ENCODE measurements at places on chromosomes 2 and 18.

- no peak for DNase-seq
Measured at GRCh38 chr2:13651684-13652131, 935.0 kb downstream of the TRIB2 start.

DNA sequence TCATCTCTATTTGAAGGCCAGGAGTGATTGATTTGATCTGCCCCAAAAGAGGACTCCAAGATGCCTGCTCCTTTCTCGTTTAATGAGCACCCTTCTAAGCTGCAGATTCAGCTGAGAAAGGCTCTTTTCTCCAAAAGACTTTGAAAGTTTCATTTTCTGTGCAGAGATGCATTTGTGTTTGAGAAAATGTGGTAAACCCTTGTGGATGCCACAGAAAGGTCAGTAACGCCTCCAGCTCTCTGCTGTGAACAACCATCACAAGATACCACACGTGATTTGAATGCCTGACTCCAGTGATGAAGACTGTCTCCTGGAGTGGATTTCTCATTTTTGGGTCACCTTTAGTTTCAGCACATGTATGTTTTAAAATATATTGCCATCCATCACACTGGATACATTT, 35.0 kb upstream of the CCDC85A start:
- DNase-seq: no peak

- DNase-seq: no peak
Measured at GRCh38 chr2:101623031-101623521, 74.4 kb upstream of the MAP4K4 start.

DNA sequence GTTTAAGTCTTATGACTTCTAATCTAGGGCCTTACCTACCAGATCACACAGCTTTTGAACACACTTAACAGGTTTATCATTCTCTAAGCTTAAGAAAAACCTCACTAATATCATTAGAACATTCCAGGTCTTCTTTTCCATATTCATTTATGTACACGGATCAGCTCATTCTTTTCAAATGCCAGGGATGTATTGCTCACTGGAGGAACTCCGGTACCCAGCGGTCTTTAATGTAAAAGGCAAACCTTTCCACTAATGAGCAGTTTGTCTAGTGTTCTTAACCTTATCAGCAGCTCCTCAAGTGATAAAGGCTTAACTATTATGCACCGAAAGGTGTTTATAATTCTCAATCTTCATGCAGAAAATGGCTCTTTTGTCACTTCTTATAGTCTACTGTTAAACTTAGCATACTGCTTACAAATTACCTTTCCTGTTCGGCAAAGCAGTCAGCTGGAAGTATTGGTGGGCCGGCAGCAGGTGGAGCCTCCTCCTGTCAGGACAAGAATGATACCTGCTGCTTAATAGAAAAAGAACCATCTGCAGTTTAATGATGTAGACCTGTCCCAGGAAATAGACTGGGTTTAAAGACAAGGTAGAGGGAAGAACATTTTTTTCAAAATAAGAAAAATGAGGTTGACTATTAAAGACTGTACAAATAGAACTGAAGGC, 142.7 kb downstream of the FIGN start:
- DNase-seq: no peak

DNA sequence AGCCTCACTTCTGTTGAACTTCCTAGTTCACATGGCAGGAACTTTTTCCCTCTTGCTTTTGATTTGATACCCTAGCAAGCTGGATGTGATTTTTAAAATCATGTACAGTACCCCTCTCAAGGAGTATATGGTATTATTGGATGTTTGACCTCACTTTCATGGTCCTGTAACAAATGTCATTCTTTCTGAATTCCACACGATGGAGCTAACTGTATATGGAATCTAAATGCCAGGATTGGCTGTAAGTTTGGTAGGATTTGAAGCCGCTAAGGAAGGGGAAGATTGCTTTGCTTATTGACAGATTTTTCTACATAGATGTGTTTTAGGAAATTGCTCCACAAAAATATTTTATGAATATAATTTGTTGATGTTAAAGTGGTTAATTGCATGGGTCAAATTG, 18.3 kb downstream of the MAIP1 start:
- no peak for DNase-seq

DNA sequence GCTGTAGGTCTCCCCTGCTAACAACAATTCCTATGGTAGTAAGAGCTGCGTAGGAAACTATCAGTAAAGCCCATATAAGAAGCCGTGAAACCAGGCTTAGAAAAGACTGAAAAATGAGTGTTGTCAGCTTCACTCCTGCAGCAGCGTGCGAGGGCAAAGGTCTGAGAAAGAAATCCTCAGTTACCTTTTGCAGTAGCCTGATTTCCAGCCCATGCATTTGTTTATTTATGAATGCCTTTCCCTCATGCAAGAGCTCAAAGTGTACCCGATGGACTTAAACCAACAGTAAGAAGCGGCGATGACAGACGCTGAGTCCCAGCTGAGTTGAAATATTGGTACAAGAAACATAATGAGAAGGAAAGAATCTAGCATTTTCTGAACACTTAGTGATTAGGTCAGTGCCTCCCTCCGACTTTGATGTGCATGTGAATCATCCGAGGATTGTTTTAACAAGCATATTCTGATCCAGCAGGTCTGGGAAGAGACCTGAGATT, 15.0 kb upstream of the POLI start:
- DNase-seq: no peak

DNA sequence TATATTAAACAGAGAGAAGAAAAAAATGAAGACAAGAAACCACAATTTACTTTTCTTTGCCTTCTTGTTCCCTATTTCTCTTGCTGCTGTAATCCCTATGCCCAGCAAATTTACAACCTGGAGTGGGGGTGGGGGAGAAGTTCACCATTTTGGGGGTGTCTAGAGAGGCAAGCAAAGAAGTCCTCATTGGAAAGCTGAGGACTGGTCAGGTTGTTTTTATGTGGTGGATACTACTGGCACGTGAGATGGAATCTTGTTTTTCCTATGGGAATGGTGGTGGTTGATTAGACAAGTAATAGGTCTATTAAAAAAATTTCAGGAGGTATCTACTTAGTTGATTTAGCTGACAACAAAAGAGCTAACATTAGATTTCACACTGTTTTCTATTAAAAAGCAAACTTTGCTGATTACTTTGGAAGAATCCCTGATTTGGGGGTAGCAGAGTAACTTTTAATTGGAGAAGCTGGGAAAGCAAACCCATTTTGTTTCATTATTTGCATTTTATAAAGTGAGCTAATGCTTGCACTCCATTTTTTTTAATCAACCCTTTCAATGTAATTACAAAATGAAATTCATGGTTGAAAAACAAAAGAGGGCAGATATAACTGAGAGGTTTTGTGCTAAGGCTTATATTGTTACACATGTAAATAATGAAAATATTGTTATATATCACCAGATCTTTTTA, 6.0 kb downstream of the POU3F3 start:
- no peak for DNase-seq

- DNase-seq: no peak
Measured at GRCh38 chr18:44842588-44843412, 162.1 kb downstream of the SETBP1 start.

DNA sequence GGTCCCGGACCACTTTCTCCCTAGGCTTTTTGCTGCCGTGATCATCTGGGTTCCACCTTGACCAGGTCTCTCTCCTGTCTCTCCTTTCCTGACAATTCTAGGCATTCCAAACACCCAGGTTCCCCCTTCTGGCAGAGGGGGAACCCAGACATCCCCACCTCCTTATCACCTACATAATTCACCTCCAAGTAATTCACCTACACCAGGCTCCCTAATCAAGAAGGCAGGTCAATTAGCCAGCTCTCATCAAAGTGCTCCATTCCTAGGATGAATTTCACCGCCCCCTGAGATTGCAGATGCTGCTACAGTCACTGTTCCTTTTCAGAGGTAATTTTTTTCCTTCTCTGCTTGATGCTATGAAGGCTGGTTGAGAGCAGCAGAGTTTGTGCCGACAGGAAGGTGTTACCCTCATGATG, 42.3 kb upstream of the ATG16L1 start:
- no peak for DNase-seq

GRCh38 chr18:32086881-32087280, 4.8 kb upstream of the RNF138 start:
- DNase-seq: no peak

DNA sequence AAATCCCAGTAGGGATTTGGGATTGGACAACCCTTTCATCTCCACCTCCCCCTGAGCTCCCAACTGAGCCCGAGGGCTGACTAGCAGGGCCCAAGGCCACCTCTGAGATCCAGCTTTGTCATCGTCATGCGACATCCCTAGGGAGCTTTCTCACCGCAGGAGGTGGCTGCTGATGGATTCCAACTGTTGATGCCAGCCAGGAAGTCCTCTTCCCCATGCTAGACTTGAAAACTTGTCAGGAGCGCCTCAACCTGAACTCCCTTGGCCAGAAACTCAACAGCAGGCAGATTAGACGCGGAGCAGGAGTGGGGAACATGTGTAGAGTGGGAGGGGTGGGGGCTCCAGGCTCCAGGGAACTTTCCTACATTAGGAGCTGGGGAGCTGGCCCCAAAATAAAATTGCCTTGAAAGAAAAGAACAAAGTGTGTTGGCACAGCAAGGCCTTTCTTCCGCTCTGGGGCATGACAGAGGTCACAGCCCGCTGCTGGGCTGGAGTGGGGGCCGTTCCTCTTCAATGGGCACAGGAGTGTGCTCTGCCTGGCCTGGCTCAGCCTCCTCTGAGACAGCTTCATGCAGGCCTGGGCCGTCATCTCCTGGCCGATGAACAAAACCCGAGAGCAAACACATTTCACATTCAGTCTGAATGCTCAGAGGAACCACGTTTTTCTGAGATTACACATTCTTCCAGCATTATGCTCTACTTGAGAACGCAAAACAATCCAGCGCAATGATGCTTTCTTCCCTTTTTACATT, 34.5 kb downstream of the EMILIN2 start:
- DNase-seq: no peak

- no peak for DNase-seq
Measured at GRCh38 chr2:33204945-33205344, 258.2 kb downstream of the LTBP1 start.

GRCh38 chr2:62292190-62292589, 96.3 kb downstream of the B3GNT2 start:
- DNase-seq: no peak

GRCh38 chr2:26623541-26624495, 17.3 kb downstream of the CIB4 start:
- no peak for DNase-seq

GRCh38 chr2:24008672-24009366, 1.1 kb upstream of the MFSD2B start:
- no peak for DNase-seq

GRCh38 chr18:28161608-28162599, 15.0 kb downstream of the CDH2 start:
- DNase-seq: no peak

DNA sequence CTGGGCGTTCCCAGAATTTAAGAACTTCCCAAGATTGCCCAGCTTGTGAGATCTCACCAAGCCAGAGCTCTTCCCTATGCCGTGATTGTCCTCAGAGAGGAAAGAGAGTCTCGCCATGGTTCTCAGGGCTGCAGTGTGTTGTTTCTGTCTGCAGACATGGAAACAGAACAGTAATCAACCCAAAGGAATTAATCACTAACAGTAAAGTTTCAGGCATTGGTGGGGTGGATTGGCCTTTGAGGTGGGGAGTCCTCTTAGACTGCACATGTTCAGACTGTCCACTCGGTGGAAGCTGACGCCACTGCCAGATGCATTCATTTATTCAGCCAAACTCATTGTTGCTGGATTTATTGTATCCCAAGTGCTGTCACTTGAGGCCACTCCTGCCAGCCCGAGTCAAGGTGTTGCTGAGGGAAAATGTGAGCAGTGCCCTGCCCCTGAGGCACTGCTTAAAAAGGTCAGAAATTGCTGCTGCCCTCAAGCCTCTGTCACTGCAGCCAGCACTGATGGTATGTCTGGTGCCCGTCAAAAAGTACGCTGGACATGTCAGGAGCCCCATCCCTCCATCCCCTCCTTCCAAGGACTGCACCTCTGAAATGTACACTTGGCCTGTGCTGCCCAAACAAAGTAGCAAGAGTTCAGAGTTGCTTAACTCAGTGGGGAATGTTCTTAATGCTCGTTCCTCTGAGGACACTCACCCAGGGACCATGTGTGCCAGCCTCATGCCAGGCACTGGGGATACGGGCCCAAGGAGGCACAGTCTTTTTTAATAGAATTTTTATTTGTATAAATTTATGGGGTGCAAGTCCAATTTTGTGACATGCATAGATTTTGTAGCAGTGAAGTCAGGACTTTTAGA, 201.0 kb downstream of the GLI2 start:
- no peak for DNase-seq

DNA sequence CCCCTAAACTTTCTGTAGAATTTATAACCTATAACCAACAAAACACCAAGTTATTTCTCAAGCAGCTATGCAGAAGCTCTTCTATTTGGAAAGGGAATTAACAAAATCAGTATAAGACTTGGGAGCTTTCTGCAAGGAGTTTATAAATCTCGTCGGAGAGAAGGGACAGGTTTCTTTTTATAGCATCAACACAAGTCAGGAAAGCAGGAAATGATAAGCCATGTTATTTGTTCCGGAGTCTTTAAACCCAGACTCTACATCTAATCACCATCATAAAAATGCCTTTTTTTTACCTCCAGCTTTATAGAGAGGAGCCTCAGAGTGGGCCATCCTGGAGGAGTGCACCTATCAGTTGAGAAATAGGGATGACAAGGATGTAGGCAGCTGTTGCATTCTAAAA, 137.1 kb downstream of the DPP10 start:
- no peak for DNase-seq

DNA sequence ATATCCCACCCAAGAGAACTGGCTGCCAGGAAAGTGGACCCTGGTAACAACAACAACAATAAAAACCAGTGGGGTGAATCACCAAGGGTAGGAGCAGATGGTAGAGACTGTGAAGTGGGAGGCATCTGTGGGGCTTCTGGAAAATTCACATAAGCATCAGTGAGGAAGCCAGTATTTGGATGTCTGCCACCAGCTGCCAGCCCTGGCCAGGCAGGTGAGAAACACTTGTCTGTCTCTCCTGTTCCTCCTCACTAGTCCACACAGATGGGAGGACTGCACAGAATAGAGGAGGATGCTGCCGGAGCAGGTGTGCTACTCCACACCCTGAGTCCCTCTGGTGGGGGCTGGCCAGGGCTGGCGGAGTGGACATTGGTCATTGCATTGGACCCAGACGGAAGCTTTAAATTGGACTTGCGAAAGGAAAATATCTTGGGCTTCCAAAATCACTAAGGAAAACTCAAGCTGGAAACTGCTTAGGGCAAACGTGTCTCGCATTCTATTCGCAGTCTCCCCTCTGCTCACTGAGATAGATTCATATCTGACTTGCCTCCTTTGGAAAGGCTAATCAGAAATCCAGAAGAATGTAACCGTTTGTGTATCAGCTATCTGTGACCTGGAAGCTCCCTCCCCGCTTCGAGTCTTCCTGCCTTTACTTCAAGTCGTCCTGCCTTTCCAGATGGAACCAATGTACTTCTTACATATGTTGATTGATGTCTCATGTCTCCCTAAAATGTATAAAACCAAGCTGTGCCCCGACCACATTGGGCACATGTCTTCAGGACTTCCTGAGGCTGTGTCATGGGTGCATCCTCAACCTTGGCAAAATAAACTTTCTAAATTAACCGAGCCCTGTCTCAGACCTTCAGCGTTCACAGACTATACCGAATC, 69.1 kb downstream of the NAB1 start:
- no peak for DNase-seq

- no peak for DNase-seq
Measured at GRCh38 chr2:175227393-175227792, 45.9 kb upstream of the ATP5MC3 start.

GRCh38 chr2:21281384-21281783, 157.6 kb downstream of the TDRD15 start:
- DNase-seq: no peak
